Cerebellar cortex (tissue), 1 donor: ENCODE measurements at places on chromosomes 16 and 17.

DNA sequence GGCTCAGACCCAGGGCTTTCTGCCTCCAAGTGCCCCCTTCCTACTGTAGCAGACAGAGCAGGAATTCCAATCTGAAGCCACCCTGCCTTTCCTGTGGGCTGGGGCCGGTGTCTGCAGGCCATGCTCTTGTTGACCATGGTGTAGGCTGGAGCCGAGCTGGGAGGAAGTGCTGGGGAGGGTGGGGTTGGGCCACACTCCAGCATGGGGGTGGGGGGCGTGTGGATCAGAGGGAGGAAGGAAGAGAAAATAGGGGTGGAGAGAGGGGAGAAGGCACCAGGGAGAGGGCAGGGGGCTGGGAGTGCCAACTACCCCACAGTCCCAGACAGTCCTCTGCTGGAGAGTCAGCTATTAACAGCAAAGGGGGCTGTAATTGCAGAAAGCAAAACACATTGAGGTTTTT lies 54.3 kb upstream of the JPH3 start:
- no peak for DNase-seq

DNA sequence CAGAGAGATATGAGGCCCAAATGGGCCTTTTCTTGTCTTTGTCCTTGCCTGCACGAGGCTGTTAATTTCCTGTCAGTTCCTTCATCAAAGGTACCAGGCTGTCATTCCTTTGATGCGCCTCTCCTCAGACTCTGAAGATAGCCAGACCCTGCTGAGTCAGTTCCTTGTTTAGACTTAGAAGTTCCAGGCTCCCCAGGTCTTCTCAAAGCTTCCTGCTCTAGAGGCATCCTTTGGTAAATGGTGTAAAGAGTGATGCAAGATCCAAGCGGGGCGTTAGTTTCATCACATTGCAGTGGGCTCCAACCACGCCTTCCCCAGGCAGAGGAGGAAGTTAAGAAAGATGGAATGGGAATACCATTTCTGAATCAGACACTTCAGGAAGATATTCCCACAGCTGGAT lies 4.0 kb upstream of the CDH11 start:
- no peak for DNase-seq

- DNase-seq, result no peak
Observed at GRCh38 chr16:84610376-84610775, 7.5 kb downstream of the COTL1 start.

DNA sequence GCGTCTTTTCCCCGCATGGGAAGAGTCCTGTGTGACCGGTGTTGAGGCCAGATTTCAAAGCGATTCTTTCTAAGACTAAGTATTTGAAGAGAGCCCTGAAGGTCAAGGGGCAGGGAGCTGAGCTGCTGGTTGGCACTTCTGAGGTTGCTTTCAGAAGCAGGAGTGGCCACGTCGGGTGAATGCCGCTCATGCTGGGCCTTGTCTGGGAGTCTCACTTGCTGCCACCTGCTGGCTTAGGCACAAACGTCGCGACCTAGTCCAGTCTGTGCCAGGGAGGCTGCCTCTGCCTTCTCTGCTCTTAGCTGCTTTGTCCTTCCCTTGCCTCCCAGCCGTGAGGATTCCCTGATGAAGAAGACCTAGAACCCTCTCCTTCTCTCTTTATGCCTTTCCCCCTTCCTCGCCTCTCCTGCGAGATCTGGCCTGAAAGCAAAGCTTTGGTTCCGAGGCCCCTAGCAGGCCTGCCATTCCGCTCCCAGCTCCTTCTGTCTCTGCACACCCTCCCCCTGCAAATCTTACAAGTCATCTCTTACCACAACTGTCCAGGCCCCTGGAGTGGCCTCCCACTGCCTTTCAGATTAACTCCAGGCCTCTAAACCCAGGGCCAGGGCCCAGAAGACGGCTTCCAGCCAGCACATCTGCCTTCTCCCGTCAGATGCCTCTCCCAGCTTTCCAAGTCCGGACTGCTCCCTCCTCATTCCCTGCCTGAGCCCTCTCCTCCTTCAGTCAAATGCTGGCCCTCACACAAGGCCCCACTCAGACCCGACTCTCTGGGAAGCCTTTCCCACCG lies 11.4 kb downstream of the CTNS start:
- peak; percentile 42 for DNase-seq

- DNase-seq, result no peak
Observed at GRCh38 chr17:39110435-39111136, 40.9 kb downstream of the PLXDC1 start.

- DNase-seq, result peak; percentile 56
Observed at GRCh38 chr17:78883089-78883532, 19.9 kb downstream of the CEP295NL start.

GRCh38 chr17:6894206-6894528 lies 62.6 kb upstream of the TEKT1 start:
- no peak for DNase-seq

DNA sequence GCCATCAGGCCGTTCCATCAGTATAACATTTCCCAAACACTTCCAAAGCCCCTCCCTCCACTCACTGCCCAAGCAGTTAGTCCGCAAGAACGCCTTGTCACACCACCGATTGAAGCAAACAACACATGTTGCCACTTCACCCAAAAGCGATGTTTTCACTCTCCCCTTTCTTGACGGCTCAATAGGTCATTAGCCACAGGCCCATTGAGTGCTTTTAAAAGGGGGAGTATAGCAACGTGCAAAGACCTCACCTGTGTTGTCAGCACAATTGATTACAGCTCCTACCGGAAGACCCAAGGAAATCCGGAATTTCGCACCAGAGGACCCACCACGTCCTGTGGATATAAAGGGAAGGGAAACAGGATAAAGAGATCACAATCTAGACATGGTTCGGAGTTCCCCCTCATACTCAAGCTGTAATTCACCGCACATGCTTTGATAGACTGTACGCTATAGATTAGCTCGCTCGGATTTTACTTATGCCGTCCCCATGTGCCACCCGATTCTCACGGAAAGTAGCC lies 690 bp downstream of the RPL23 start:
- no peak for DNase-seq

DNA sequence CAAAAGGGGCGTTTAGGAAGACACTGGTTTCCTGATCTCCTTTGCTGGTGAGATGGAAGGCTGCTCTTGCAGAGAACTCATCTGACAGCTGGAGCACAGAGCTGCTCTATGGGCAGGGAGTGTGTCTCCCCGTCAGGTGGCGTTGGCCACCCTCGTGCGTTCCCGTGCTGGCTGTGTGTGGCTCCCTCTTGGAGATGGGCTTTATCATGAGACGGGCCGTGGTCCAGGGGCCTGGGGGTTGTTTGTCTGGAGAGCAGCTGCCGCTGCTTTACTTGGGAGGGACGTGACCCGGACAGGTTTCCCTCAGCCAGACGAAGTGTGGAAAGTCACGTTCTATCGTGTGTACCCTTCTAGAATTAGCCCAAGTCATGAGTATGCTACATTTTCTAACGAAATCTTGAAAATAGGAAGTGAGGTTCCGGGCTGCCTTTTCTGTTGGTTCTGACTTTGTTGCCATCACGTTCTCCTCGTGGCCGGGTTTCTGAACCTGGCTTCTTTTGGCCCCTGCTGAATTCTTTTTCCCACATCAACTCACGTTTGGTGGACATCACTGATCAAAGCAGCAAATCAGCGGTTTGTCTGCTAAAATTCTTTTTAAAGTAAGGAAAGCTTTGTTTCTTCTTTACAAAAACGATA lies 105.6 kb upstream of the CHMP6 start:
- DNase-seq, result no peak

- no peak for DNase-seq
Observed at GRCh38 chr16:22946433-22946832, 132.5 kb downstream of the HS3ST2 start.

- no peak for DNase-seq
Observed at GRCh38 chr17:78739331-78739931, 42.6 kb downstream of the CYTH1 start.

DNA sequence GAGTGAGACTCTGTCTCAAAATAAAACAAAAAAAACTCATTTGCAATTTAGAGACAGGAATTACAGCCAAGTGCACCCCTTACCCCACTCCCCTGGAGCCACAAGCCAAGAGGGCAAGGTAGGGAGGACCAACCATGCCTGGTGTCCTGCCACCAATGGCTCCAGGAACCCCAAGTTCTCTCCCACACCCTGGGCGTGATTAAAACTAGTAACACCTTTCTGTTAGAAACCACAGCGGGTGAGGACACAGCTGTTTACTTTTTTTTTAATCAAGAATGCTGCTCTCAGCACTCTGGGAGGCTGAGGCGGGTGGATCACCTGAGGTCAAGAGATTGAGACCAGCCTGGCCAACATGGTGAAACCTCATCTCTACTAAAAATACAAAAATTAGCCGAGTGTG lies 38.1 kb downstream of the ANKRD11 start:
- no peak for DNase-seq

- no peak for DNase-seq
Observed at GRCh38 chr17:52451294-52451861, 292.9 kb upstream of the CA10 start.

DNA sequence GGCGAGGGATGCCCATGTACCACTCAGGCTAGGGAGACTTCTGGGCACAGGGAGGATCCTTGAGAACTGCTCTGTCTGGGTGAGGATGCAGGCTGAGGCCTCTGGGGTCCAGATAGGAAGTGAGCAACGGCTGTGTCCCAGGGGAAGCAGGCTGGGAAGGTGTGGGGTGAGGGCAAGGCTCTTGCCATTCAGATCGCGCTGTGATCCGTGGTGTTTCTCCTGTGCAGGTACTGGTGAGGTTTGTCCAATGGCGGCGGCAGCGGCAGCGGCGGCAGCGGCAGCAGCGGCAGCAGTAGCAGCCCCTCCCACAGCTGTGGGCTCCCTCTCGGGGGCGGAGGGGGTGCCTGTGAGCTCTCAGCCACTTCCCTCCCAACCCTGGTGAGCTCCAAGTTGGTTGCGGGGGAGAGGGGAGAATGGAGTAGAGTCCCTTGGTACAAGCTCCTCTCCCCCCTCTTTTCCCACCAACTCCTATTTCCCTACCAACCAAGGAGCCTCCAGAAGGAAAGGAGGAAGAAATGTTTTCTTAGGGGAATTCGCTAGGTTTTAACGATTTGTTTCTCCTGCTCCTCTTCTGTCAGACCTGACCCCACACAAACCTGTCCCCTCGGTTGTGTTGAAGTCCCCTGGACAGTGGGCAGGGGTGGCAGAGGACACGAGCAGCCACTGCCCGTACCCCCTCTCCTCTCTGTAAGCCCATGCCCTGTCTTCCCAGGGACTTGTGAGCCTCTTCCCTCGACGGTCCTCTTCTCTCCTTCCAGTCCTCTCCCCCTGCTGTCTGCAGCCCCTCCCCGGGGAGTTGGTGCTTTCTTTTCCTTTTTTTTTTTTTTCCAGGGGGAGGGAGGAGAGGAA lies 1.9 kb upstream of the PRRT2 start:
- peak; percentile 78 for DNase-seq

GRCh38 chr16:24346734-24347133 lies 90.6 kb downstream of the CACNG3 start:
- no peak for DNase-seq

DNA sequence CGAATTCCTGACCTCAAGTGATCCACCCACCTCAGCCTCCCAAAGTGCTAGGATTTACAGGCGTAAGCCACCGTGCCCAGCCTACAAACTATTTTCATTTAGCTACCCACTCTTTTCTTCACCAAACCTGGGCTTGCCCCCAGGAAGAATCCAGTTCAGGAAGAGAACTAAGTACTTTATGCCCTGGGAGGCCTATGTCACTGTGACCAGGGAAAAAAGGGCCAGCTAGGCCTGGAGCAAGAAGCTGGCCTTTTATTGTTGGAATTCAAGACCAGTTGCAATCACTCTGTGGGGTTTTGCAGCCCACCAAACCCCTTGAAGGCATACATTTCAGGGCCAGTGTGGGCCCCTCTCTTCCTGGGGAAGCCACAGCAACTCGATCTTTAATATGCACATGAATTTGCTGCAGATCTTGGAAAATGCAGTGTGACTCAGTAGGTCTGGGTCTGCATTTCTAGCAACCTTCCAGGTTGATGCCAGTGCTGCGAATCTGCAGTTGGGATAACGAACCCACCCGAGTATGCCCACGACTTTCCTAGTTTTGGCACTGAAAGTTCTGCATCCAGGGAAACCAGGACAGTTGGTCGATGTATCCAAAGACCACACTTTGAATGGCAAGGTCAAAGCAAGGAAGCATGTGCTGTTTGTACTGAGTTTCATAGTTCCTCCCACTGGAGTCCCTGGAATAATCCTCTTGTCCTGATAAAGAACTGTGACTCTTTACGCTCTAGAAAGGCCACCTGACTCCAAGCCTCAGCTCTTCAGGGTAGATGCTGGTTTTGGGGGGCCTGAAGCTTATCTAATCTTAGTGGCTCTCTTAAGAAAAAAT lies 7.2 kb upstream of the MRPS23 start:
- DNase-seq, result no peak

DNA sequence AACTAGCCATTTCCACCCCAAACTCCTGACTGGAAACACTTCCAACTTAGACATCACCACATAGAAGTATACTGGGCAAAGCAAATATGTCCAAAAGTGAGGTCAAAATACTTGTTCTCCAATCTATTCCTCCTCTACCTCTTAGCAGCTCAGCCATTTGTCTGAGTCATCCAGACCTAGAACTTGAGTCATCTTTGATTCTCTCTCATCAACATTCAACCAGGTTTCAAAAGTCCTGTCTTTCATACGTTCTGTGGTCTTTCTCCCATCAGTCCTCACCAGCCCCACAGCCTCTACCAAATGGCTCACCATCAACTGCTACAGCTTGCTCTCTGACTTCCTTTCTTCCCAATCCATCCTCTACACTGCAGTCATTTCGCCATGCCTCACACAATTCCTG lies 6.8 kb downstream of the ANKFY1 start:
- DNase-seq, result no peak

DNA sequence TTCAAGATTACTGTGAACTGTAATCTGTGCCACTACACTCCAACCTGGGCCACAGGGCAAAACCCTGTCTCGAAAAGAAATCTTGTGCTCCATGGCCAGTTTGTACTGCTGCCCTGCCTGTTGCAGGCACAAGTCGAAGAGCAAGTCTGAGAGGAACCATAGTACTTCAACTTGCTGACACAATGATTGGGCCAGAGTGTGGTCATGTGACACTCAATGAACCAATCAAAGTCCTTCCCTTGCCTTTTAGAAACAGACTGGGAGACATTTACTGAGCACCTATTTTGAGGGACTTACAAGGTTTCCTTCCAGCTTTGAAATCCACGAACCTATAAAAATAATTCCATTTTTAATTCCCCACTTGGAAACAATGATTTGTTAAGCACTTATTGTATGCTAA lies 39.8 kb upstream of the TMC5 start:
- no peak for DNase-seq

DNA sequence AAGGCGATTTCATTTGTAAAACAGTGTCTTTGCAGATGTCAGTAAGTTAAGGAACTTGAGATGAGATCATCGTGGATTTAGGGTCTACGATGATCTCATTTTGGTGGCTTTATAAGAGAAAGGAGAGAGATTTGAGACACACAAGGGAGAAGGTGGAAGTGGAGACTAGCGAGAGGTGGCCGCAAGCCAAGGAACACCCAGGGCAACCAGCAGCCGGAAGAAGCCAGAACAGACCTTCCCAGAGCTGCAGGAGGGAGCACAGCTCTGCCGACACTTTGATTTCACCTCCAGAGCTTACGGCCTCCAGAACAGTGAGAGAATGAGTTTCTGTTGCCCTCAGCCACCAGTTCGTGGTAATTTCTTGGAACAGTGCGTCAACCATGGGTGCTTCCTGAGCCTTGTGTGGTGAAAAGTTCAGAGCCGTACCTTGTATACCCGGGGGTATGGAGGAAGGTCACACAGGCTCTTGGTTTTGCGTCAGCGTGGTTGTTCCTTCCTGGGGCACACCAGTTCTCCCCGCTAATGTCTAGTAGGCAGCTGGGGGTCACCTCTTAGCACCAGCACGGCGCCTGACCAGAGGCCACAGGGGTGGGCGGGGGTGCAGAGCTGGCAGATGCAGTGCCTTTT lies 12.9 kb upstream of the SEC14L1 start:
- peak; percentile 59 for DNase-seq

GRCh38 chr16:6558126-6558525 lies 774.5 kb upstream of the RBFOX1 start:
- DNase-seq, result peak; percentile 33

GRCh38 chr17:40348562-40349476 lies 15.7 kb downstream of the GJD3 start:
- DNase-seq, result no peak
